ENCODE measurements at places on chromosomes 2 and 18.

DNA sequence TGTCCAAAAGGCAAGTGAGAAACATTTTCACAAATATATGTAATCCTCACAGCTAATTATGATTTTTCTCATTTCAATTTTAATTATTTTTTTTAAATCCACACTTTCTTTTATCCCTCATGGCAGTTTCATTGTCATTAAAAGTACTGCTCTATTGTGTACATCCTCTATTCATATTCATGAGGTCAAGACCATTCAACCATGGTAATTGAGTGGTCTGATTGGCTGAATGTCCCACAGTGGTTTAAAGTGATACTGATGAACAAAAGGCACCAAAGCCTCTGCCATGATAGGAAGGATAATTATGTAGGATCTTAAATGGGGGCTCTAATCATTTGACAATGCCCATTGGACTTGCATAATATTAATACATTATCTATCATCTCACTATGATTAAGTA, 108.4 kb upstream of the EPHA4 start:
- no peak for DNase-seq

- DNase-seq: no peak
Observed at GRCh38 chr2:240955306-240956170, 42.9 kb upstream of the SNED1 start.

GRCh38 chr2:8119782-8120505, 561.9 kb upstream of the ID2 start:
- no peak for DNase-seq

DNA sequence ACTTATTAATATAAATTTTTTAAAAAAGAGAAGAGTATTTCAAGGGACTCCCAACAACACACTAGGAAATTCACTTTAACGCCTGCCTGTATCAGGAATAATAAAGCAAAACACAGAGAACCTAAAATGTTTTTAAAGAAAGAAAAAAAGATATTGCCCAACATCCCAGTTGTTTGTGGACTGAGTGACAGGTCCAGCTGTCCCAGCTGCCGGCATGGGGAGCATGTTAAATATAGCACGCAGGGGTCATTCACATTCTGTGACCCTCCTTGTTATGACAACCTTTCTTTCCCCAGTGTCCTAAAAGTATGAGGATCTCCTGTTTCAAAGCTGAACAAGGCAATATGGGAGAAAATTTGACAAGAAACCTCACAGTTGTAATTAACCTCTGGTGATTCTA, 4.4 kb downstream of the KLHL41 start:
- no peak for DNase-seq
